Prostate gland (tissue), 2 donors: ENCODE measurements at places on chromosomes 6 and 20. TPM values are rescaled to one million over a fixed set of nuclear protein-coding genes. Genes with fewer than 3 reads are reported as not detected.

Gene ARMC12
- 4.4 TPM for total RNA-seq

Gene ETV7
- total RNA-seq, result 0.74 TPM

Gene MUC21
- not detected for total RNA-seq

Gene CDSN
- 1.5 TPM for total RNA-seq

Gene KCNQ5
- 3.6 TPM for total RNA-seq

DNA sequence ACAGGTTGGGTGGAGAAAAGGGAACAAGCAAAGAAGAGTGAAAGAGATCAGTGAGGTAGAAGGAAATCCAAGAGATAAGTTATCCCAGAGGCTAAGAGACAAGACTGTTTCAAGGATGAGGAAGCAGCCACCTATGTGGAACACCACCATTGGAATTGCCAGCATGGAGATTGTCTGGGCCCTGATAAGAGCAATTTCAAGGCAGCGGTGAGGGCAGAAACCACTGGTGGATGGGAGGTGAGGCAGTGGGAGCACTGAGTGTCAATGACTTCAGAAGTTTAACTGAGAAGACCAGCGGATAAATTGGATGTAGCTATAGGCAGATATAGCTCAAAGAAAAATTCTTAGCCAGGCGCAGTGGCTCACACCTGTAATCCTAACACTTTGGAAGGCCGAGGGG lies 56.7 kb downstream of the SNX5 start:
- DNase-seq, result no peak

DNA sequence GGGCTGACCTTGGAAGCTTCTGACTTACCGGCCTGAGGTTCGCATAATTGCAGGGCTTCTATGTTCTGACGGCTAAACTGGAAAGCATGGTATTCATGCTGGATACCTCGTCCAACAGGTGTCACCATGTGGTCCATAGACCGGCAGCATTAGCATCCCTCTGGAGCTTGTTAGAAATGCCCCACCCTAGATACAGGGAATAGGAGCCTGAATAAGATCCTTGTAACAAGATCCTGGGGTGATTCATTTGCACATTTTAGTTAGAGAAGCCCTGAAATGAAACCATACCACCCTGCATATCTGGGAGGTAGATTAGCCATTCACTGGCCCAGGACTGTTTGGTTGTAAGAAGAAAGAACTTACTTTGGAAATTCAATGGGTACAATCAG lies 77.7 kb downstream of the TMEM170B start:
- DNase-seq, result no peak

DNA sequence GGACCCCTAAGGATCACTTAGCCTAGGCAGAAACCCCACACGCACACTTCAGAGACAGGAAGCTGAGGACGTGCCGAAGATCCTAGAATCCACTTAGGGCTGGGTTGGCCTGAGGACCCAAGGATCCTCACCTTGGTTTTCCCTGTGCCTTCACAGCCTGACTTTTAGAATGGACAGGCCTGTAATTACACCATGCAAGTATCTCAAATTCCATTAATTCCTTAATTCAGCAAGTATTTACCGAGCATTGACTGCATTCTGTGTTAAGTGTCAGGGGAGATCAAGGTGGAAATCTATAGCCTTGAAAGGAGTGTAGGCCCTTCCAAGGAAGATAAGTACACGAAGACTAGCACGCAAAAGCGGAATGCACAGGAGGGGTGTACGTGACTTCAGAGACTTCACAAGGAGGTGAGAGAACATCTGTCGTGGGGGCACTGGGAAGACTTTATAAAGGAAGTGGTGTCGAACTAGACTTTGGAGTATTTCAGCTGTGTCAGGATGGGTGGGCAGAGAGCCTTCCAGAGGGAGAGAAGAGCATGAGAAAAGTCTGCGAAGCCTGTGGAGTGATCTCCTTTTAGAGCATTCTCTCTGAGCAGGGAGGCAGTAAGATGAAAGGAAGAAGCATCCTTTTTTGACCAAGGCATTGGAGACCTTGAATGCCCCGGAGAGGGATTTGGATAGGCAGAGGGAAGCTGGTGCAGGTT lies 4.0 kb downstream of the DSP start:
- no peak for DNase-seq

- no peak for DNase-seq
These were observed 19.0 kb downstream of the LRRC1 start for GRCh38 chr6:53813801-53814200.

GRCh38 chr6:111119571-111120329 lies 32.4 kb downstream of the SLC16A10 start:
- DNase-seq, result no peak

DNA sequence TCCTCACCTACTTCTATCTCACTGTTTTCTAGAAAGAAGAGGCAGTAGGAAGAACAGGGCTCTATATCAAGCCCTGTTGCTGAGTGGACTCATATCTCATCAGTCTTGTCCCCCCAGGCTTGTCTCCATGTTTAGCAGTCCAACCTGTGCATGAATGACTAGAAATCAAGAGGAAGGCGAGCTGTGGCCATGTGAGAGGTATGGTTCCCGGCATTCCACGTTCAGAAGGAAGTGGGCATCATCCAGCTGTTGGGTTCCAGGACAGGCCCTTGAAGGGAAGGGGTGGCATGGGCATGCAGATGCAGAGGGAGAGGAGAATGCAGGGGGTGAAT lies 176.6 kb downstream of the MRPL14 start:
- no peak for DNase-seq

DNA sequence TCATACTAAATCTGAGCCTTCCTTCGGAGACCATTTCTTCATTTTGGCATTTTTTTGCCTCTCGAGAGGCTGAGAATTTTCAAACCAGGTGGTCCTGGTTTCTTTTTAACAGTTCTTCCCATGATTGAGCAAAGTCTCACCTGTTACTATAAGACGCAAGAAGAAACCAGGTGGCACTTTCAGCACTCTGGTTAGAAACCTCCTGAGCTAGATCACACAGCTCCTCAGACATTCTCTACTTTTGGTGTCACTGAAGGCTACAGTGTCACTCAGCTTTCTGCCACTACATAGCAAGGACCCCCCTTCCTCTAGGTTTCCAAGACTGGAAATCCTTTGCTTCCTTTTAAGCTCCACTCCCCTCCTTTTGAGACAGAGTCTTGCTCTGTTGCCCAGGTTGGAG lies 7.3 kb downstream of the IFNGR1 start:
- no peak for DNase-seq

DNA sequence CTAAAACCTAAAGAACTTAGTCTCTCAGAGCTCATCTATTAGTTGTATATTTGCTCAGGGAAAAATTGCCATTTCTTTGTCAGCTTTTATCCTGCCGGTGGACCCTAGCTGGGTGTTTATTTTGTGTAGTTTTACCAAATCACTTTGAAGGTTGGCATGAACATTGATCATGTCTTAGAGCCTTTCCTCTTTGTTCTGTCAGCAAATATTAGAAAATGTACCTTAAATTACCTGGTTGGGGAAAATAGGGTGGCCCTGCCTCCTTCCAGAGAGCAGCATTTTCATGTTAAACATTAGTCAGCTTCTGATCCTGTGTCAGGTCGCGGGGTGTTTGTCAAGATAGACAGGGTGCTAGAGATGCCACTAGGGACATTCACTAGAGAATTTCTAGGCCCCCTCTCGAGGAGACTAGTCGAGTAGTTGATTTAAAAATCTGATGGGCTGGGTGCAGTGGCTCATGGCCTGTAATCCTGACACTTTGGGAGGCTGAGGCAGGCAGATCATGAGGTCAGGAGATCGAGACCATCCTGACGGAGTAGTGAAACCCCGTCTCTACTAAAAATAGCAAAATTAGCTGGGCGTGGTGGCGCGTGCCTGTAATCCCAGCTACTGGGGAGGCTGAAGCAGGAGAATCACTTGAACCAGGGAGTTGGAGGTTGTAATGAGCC lies 11.2 kb downstream of the RALY start:
- DNase-seq, result no peak

GRCh38 chr6:104789770-104790190 lies 69.9 kb downstream of the HACE1 start:
- DNase-seq, result no peak

GRCh38 chr20:48492015-48492714 lies 335.6 kb downstream of the PREX1 start:
- DNase-seq, result no peak

GRCh38 chr6:2848851-2849250 lies 7.2 kb upstream of the SERPINB1 start:
- no peak for DNase-seq

- no peak for DNase-seq
These were observed 3.1 kb downstream of the PPP1R18 start for GRCh38 chr6:30683183-30683979.

- DNase-seq, result peak; percentile 57
These were observed 169.3 kb upstream of the ZNF337 start for GRCh38 chr20:25865715-25866656.

DNA sequence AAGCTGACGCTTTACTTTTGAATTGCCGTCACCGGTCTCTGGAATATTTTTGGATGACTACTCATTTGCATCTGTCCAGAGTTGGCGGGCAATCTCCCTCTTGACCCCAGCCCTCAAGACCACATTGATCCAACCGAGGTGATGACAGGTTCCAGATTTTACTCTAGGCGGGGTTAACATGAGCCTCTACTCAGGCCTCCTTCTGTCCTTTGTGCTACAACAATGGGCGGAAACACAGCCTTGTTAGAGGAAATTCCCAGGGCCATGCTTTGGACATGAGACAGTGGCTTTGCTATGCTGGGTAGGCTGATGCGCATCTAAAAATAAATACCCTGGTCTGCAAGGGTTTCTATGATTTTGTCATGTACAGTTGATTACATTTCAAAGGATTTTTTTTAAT lies 27.0 kb upstream of the ADGRF5 start:
- no peak for DNase-seq
